ENCODE measurements at places on chromosomes 5 and 9.

GRCh38 chr5:95887977-95888376, 65.5 kb upstream of the GLRX start:
- DNase-seq, result no peak

DNA sequence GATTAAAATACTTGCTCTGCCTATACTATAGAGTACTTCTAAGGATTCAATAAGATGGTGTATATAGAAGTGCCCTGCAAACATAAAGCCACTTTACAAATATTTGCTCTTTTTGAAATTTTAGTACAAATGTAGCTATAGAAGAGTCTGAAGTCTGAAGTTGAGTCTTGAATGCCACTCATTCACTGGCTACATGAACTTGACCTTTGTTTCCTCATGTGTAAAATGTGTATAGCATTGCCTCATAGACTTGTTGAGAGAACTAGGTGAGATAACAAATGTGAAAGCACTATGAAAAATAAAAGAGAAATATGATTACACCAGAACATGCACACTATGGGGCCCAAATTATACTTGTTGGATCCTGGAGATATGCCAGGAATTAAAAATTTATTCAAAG, 244.7 kb downstream of the SEC61B start:
- no peak for DNase-seq

DNA sequence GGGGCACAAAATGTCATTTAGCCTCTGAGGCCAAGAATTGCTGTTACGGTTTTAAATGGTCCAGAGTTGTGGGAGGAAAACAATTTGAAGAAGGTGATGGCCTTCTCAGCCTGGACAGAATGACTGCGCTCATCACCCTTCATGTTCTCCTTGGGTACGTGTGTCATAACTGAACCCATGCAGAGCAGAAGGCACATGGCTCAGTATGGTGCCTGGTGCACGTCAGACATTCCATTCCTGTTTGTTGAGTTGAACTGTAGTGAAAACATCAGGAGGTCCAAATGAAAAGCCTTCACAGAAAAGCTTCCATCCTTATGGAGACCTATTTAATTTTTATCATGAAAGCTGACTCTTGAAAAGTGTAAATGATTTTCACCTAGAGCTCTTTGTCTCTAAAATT, 133.2 kb downstream of the CFAP90 start:
- no peak for DNase-seq

DNA sequence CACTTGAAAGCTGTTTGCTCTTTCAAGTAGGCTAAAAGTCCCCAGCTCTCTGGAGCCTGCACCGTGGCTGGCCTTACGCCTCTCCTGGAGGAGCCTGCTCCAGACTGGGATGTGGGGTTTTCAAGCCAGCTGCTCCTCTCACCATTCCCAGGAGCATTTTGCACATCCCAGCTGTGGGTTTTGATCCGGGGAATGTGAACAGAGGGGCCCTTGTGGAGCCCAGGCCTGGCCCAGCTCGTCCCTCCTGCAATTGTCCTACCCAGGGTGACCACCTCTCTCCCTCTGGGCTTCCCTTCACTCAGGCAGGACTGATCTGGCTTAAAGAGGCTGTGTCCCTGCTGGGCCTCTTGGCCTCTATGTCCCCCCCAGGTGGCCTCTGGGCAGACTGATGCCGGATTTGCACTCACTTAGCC, 32.5 kb upstream of the TIFAB start:
- no peak for DNase-seq

DNA sequence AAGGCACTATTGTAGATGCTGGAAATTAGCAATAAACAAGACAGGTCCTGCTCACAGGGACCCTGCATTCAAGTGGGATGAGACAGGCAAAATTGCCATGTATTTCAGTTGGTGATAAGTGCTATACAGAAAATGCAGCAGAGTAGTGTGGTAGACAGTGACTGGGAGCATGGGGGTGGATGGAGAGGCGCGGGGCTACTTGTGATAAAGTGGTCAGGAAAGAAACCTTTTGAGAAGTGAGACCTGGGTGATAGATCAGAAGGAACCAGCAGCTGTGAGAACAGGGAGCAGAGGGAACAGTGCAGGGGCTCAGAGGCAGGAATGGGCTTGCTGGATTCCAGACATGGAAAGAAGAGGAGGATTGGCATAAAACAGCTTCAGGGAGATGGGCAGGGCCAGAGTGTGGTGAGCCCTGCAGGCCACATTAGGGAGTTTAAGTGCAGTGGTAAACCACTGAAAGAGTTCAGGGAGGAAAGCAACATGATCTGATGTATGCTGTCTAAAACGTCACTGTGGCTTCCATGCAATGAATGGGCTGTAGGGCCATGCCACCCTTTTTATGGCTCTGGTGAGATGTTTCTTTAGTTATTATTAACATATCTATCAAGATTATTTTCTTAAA, 7.3 kb downstream of the CRHBP start:
- no peak for DNase-seq
